ENCODE measurements at places on chromosomes 16 and 17.

- DNase-seq, result no peak
Observed at GRCh38 chr17:67294451-67295199, 49.6 kb upstream of the HELZ start.

DNA sequence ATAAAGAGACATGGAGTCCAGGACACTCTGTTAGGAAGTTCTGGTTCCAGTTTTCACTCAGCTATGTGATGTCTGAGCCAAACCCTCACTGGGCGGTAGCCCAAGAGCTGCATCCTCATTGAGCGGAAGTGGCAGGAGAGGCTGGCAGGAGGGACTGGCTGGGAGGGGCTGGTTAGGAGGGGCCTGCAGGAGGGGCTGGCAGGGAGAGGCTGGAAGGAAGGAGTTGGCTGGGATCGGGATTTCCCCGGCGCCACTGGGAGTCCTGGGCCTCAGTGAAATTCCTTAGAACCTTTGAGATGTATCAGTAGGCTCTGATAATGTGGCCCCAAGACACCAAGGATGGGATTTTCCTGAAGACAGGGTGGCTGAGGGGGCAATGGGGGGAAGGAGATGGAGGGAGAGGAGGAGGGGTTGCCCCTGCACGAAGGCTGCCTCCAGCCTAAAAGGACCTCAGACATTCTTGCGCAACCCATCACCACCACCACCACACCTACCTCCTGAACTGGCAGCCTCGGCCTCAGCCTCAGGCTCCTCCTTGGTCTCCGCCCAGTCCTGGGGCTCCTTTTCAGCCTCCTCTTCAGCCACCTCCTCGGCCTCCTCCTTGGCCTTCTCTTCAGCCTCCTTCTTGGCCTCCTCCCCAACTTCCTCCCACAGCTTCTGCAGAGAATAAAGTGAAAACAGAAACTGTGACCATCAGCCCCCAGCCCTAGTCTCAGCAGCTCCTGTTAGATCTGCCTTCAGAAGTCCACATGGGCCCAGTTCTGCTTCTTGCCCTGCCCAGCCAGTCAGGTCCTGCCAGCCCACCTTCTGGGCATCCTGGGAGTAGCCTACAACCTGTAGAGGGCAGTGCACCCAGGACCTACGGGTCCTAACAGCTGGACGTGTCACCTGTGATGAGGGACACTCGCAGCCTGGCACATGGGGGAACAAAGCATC, 31.7 kb downstream of the CNGB1 start:
- no peak for DNase-seq

- no peak for DNase-seq
Observed at GRCh38 chr17:32348483-32348800, 1.5 kb upstream of the ZNF207 start.

DNA sequence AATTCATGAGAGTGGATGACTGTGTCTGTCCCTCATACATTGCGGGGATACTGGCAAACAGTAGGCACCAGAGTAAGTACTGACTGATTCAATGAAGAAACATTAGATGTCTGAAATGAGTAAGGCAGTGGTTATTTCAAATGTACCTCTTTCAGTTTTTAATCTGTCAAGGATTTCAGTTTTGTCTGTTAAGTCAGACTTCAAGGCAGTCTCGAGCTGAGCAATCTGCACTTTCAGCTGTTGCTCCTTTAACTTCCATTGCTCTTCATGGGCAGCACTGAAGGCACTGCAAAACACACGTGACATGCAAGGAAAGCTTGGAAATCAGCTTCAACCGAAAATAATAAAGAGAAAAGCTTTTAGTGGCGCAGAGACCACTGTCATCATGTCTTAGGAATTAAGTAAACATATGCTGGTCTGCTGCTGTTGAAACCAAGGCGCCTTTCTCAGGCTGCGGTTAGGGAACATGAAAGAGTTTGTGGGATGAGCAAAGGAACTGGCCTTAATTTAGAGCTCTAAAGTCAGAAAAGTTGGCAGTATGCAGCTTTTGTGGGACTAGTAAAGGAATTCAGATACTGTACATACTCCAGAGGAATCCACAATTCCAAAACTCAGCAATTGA, 38.8 kb downstream of the RPGRIP1L start:
- DNase-seq, result no peak
